Thoracic aorta endothelial cell (primary cell): ENCODE measurements at places on chromosomes 7 and 10. TPM values are rescaled to one million over a fixed set of nuclear protein-coding genes. Genes with fewer than 3 reads are reported as not detected.

RBM33 gene
- total RNA-seq = 37.1 and 39.1 TPM in 2 replicates

PPP1R17 gene
- not detected in 2 replicates for total RNA-seq

ADAM12 gene
- total RNA-seq = 0.14 and 0.53 TPM in 2 replicates

HIBADH gene
- 32.7 and 34.1 TPM in 2 replicates for total RNA-seq

VAX1 gene
- total RNA-seq = not detected in 2 replicates

TEX36 gene
- total RNA-seq = not detected in 2 replicates

ANXA8 gene
- not detected in 2 replicates for total RNA-seq

SLC18A3 gene
- total RNA-seq = not detected in 2 replicates

FAM24B gene
- total RNA-seq = 10.6 and 14.1 TPM in 2 replicates

GJC3 gene
- total RNA-seq = 0.13 TPM in 1 of 2 replicates, not detected in the other

ANAPC16 gene
- total RNA-seq = 34.7 and 45.3 TPM in 2 replicates

PLCE1 gene
- under 0.01 and 0.07 TPM in 2 replicates for total RNA-seq

SPDYE6 gene
- not detected in 2 replicates for total RNA-seq

RBP4 gene
- not detected in 2 replicates for total RNA-seq

MOGAT3 gene
- total RNA-seq = not detected in 2 replicates

GRM3 gene
- not detected in 2 replicates for total RNA-seq

AOAH gene
- total RNA-seq = not detected in 2 replicates

PIP gene
- total RNA-seq = not detected in 2 replicates

PAX4 gene
- total RNA-seq = not detected in 2 replicates

PVRIG gene
- not detected in 2 replicates for total RNA-seq

FXYD4 gene
- total RNA-seq = not detected in 2 replicates

GRID1 gene
- not detected in 2 replicates for total RNA-seq

KCNIP2 gene
- total RNA-seq = 0.79 and 0.80 TPM in 2 replicates

RAMP3 gene
- total RNA-seq = not detected in 2 replicates

OR6V1 gene
- total RNA-seq = not detected in 2 replicates

SP8 gene
- total RNA-seq = not detected in 2 replicates

SLC39A12 gene
- total RNA-seq = not detected in 2 replicates

NKX1-2 gene
- total RNA-seq = not detected in 2 replicates

SLIT1 gene
- total RNA-seq = under 0.01 TPM in 1 of 2 replicates, not detected in the other

TRIM50 gene
- not detected in 2 replicates for total RNA-seq

GIMAP7 gene
- total RNA-seq = 30.9 and 48.0 TPM in 2 replicates

ETV1 gene
- 8.8 and 15.2 TPM in 2 replicates for total RNA-seq

GBX1 gene
- total RNA-seq = not detected in 2 replicates

HMX3 gene
- total RNA-seq = not detected in 2 replicates

ACTL6B gene
- total RNA-seq = not detected in 2 replicates

RARRES2 gene
- total RNA-seq = not detected in 2 replicates
